Stimulated activated naive CD4-positive, alpha-beta T cell treated with Interleukin-2 at 50 U/mL for 16 hours (primary cell): ENCODE measurements at places on chromosomes 11 and 22.
A peak's percentile ranks its signal among the peaks of the same experiment; 100 is the strongest.

GRCh38 chr11:26698224-26698623 lies 23.6 kb downstream of the SLC5A12 start:
- no peak for DNase-seq

GRCh38 chr11:131858505-131858904 lies 488.1 kb downstream of the NTM start:
- DNase-seq = no peak

DNA sequence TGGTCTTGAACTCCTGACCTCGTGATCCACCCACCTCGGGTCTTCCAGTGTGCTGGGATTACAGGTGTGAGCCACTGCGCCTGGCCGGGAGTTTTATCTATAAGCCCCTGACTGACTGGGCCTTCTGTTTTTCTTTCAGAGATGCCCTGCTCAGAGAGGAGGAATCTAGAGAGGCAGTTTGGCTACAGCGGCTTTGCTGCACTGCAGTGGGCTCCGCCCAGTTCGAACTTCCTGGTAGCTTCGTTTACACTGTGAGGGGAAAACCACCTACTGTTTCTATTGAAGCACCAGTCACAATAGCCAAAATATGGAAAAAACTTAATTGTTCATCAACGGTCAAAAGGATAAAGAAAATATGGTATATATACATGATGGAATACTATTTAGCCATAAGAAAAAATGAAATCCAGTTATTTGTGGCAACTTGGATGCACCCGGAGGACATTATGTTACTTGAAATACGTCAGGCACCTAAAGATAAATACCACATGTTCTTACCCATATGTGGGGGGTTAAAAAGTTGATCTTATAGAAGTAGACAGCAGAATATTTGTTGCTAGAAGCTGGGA lies 31.9 kb upstream of the FAM181B start:
- DNase-seq = no peak

- DNase-seq = no peak
These were observed 77.6 kb downstream of the PLEKHA7 start for GRCh38 chr11:16936643-16937042.

DNA sequence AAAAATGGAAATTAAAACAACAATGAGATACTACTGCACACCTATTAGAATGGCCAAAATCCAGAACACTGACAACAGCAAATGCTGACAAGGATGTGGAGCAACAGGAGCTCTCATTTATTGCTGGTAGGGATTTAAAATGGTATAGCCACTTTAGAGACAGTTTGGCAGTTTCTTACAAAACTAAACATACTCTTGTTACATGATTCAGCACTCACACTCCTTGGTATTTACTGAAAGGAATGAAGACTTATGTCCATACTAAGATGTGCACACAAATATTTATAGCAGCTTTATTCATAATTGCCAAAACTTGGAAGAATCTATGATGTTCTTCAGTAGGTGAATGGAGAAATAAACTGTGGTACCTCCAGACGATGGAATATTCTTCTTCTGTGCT lies 40.8 kb downstream of the PGM2L1 start:
- no peak for DNase-seq

- DNase-seq = no peak
These were observed 12.5 kb downstream of the HSD17B12 start for GRCh38 chr11:43693069-43693468.

DNA sequence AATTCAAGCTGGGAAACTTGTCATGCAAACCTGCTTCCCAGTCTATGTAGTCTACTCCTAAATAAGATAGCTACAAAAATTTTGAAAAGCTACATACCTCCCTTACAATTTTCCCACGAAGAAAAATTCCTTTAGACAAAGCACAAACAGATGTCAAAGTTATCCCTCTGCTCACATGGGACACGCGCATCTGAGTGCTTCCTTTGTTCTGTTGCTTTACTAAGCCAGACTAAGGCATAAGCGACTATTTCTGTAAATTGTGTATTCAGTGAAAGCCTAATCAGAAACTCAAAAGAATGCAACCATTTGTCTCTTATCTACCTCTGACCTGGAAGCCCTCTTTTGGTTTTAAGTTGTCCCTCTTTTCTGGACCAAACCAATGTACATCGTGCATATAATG lies 583.7 kb upstream of the B3GAT1 start:
- no peak for DNase-seq

- DNase-seq = peak; percentile 21
These were observed 1.7 kb downstream of the TOM1 start for GRCh38 chr22:35301372-35301874.

DNA sequence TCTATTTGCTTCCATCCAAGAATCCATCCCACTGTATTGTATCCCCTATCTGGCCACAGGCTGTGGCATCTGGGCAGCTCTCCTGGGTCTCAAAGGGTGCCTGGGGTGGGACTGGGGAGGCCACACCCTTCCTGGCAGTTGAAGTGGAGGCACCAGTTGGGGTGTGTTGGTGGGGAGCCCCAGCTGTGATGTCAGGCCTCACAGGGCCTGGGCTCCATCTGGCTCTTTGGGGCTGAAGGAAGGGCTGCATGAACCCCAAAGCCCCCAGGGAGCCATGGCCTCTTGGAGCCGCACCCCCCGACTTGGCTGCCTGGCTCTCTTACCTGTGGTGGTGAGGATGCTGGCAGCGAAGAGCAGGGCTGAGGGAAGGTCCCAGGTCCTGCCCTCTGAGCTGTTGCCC lies 469 bp downstream of the KCNK7 start:
- DNase-seq = no peak

- DNase-seq = no peak
These were observed 42.2 kb downstream of the AHNAK start for GRCh38 chr11:62504158-62504973.

GRCh38 chr22:29370537-29370936 lies 17.8 kb downstream of the AP1B1 start:
- no peak for DNase-seq

GRCh38 chr22:19535001-19535400 lies 10.8 kb upstream of the CLDN5 start:
- no peak for DNase-seq

DNA sequence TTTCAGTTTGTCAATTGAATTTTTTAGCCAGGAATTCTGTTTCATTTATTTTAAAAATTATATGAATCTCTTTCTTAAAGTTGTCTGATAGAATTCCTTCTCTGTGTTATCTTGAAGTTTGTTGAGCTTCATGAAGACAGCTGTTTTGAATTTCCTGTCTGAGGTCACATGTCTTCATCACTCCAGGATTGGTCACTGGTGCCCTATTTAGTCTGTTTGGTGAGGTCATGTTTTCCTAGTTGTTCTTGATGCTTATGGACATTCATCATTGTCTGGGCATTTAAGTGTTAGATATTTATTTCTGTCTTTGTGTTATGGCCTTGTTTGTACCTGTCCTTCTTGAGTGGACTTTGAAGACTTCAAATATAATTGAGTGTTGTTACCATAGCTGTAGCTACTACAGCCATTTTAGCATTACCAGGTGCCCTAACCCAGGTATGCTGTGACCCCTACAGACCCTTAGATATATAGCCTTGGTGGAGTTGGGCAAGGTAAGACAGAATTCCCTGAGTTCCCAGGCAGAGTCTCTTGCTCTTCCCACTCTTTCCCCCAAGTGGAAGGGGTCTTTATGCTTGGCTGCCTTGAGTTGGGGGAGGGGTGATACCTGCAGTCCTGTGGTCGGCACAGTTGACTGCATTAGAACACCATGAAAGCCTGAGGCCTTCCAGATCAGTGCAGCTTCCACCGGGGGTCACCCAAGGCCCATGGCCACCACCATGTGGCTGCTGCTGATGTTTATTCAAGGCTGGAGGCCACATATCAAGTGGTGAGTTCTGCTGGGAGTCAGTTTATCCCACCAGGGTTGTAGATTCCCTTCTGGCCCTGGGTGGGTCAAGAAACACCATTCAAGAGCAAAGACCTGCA lies 229.6 kb downstream of the DYNC2H1 start:
- no peak for DNase-seq

DNA sequence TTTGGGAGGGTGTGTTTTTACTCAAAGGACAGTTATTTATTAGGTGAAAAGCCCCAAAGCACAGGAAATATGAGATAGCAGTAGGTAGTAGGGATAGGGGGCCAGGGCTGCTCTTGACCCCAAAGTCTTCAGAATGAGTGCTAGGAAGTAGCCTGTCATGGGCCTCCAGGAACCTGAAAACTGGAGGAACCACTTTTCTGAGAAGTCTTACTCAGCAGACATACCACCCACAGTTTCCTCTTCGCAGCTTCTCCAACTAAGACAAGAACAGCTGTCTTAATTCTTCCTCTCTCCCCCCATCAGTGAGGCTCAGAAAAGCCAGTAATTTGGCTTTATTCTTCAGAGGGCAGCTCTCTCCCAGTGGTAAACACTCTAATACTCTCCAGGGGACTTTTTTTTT lies 84.0 kb upstream of the CTSC start:
- peak; percentile 28 for DNase-seq

- DNase-seq = no peak
These were observed 8.1 kb upstream of the UPK2 start for GRCh38 chr11:118948000-118948399.

DNA sequence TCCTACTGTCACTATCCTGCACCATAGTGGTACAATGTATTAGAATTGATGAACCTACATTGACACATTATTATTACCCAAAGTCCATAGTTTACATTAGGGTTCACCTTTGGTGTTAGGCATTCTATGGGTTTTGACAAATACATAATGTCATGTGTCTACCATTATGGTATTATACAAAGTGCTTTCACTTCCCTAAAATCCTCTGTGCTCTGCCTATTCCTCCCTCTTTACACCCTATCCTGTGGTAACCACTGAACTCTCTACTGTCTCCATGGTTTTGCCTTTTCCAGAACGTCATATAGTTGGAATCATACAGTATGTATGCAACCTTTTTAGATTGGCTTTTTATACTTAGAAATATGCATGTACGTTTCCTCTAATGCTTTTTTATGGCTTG lies 51.5 kb downstream of the CCDC15 start:
- no peak for DNase-seq

GRCh38 chr11:76339221-76339620 lies 41.7 kb downstream of the THAP12 start:
- no peak for DNase-seq

- no peak for DNase-seq
These were observed 13.1 kb upstream of the THY1 start for GRCh38 chr11:119436093-119436492.

DNA sequence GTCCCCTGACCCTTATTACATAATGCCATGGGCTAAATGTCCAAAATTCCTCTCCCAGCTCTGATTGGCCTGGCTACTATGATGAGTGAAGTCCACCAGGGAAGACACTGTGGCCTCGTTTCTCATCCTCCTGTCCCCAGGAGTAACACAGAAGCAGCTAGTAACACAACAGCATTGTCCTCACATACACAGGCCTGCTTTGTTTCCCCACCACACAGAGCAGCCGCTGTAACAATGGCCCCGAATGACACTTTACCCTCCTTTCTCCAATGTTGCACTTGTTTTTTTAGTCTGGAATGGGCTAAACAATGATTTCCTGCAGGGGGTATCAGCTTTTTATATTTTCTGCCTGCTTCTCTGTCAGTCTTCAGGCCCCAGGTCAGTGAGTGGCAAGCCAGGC lies at the start of gene PRR5L:
TSS of gene PRR5L (plus strand) at position 363 of the 400 bp plus-strand sequence. CDS start 104,834 bp downstream, outside the sequence.
- no peak for DNase-seq

DNA sequence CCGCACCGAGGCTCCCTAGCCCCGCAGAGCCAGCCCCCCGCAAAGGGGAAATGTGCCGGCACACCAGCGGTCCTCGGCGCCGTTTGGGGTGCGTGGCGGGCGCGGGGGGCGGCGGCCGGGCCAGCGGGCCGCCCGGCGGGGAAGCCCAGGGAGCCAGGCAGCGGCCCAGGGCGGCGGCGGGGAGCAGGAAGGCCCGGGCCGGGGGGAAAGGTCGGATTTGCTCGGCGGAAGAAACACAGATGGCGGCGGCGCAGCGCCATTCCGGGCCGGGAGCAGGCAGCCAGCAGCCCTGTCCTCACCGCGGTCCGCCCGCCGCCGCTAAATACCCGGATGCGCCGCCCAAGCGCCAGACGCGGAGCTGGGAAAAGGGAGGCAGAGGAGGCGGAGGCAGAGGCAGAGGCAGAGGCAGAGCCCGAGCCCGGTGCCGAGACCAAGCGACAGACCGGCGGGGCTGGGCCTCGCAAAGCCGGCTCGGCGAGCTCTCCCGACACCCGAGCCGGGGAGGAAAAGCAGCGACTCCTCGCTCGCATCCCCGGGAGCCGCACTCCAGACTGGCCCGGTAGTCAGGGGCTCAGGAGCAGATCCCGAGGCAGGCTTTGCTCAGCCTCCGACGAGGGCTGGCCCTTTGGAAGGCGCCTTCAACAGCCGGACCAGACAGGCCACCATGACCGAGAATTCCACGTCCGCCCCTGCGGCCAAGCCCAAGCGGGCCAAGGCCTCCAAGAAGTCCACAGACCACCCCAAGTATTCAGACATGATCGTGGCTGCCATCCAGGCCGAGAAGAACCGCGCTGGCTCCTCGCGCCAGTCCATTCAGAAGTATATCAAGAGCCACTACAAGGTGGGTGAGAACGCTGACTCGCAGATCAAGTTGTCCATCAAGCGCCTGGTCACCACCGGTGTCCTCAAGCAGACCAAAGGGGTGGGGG lies 2.6 kb upstream of the GCAT start:
- peak; percentile 60 for DNase-seq

- DNase-seq = no peak
These were observed 60.0 kb downstream of the MED15 start for GRCh38 chr22:20567371-20567847.

DNA sequence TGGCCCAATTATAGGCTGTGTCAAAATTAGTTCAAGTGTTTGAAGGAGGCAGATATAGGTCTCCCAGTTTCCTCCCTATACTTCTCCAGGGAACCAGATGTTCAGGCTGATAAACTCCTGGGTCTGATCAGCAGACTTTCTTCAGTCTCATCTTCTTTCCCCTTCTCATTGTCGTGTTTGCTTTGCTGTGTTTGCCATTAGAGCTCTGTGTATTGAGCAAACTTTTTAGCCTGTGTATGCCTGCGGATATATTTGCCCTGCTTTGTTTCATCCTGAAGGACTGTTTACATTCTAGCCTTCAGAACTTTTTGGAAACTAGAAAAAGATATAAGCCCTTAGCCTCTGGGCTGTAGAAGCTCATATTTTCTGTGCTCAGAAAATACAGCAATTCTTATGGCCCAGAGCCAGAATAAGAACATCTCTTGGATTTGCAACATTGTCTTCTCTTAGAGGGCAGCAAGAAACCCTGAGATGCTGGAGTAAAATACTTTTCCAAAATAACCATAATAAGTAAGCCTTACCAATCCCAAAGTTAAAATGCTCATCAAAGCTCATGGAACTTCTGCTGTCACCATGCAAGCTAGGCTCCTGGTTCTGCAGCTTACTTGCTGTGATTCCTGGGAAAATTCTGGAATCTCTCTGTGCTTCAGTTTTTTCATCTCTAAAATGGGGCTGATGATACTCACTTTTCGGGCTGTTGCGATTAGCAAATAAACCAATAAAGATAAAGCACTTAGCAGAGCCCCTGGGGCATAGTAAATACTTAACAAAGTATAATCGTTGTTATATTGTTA lies 34.1 kb upstream of the ME3 start:
- DNase-seq = no peak

- no peak for DNase-seq
These were observed 16.1 kb downstream of the RBX1 start for GRCh38 chr22:40967111-40967760.
